Mucosa of gallbladder (tissue), 1 donor: ENCODE measurements at places on chromosomes 1 and 21. TPM values are rescaled to one million over a fixed set of nuclear protein-coding genes. Genes with fewer than 3 reads are reported as not detected.

DNA sequence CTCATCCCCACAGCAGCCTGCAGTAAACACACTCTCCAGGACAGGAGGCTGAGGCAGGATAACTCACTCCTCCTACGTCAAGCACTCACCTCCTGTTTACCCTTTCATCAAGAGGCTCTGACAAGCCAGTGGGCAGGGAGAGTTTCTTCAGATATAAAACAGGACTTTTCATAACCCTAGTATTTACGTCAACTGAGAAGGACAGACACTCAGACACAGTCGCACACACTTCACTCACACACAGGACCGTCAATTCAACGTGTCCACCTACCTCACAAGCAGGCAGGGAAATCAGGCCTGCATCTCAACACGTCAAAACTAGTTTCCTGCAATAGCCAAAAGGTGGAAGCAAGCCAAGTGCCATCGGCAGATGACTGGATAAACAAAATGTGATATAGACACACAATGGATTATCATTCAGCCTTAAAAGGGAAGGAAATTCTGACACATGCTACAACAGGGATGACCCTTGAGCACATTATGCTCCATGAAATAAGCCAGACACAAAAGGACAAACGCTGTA is 48.6 kb downstream of the ITPKB start:
- peak; percentile 62 for DNase-seq

- DNase-seq: no peak
Observed at GRCh38 chr1:19036813-19037605, 80.5 kb upstream of the IFFO2 start.

GRCh38 chr1:23369335-23370013 is at the start of gene ZNF436:
ZNF436 (minus strand) TSS chr1:23369836; CDS start chr1:23368005, 1,831 bp downstream.
- peak; percentile 75 for DNase-seq

DNA sequence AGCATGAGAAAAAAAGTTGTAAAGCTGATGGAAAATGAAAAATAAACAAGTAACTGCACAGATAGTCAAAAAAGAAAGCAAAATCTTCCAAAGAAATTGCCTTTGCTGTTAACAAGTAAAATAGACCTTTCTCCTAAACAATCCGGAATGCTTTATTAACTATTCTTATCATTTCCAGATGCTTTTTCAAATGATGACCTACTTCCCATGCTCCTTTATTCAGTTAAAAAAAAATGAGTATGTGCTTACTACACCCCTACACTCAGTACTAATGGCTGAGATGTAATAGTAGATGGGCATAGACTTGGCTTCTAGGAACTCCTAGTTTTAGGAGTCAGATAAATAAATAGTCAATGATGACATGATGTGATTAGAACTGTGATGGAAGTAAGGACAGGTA is 108.5 kb downstream of the NIBAN1 start:
- no peak for DNase-seq

GRCh38 chr1:67791686-67792085 is 41.6 kb downstream of the GNG12 start:
- DNase-seq: no peak

The OPRD1 gene
- total RNA-seq: not detected
